IMR-90 (cell line): ENCODE measurements at places on chromosomes 16 and 17. TPM values are rescaled to one million over a fixed set of nuclear protein-coding genes. Genes with fewer than 3 reads are reported as not detected.

The CRYBA1 gene
- not detected in 2 replicates for total RNA-seq

The TEX19 gene
- under 0.01 and 0.28 TPM in 2 replicates for total RNA-seq

The PIMREG gene
- 19.4 and 21.5 TPM in 2 replicates for total RNA-seq

The RCVRN gene
- not detected in 2 replicates for total RNA-seq

The NPIPB9 gene
- total RNA-seq = 0.56 TPM in 1 of 2 replicates, not detected in the other

The IL17C gene
- total RNA-seq = not detected in 2 replicates

The PNMT gene
- not detected in 2 replicates for total RNA-seq
